ENCODE measurements at places on chromosomes 3 and 15.
A peak's percentile ranks its signal among the peaks of the same experiment; 100 is the strongest.

GRCh38 chr15:41331833-41332193 is 578 bp downstream of the OIP5 start:
- DNase-seq = no peak

DNA sequence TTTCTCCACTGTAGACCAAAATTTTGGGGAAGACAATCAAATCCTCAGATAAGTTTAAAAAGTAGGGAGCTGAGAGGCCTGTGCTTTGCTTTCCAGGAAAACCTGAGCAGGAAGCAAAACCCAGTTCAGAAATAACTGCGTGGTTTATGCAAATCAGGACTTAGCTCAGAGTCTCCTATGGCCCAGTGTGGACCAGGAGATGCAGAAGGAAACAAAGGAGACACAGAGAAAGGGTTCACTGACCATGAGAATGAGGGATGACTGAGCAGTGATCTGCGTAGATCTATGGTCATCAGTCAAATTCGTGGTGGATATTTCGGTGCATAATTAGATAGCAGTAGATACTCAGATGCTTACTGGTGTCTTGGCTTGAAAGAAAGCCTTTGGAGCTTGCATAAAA is 196.6 kb downstream of the TPRG1 start:
- DNase-seq = no peak

DNA sequence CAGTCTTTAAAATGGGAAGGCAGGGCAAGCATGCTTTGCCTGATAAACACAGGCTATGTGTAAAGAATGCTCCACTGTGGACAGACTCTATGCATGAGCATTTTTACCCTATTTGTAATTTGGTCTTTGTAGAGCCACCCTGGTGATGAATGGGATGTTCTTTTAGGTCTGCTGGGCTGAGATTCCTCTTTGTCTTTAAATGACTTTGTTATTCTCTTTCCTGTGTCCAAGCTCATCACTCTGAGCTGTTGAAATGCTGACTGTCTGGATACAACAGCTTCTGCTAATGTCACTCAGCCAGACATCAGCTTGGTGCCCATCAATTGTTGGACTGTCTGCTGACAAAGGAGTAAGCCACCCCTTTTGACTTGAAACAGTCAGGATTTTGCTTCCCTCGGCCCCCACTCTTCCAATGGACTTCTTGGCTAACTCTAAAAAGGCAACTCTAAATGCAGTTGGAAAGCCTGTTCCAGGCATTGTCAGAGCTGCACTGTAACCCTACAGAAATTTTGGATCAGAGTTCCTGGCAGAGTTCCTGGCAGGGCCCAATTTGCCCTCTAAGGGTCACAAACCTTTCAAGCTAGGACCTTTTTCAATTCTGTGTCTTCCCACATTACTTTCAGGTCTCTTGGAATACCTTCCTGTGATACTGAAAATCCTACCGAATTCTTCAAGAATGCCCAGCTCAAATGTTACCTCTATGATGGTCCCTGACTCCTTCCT is 40.5 kb upstream of the EIF1B start:
- no peak for DNase-seq

- DNase-seq = no peak
These were observed 40.3 kb upstream of the TBC1D5 start for GRCh38 chr3:17782751-17783150.

DNA sequence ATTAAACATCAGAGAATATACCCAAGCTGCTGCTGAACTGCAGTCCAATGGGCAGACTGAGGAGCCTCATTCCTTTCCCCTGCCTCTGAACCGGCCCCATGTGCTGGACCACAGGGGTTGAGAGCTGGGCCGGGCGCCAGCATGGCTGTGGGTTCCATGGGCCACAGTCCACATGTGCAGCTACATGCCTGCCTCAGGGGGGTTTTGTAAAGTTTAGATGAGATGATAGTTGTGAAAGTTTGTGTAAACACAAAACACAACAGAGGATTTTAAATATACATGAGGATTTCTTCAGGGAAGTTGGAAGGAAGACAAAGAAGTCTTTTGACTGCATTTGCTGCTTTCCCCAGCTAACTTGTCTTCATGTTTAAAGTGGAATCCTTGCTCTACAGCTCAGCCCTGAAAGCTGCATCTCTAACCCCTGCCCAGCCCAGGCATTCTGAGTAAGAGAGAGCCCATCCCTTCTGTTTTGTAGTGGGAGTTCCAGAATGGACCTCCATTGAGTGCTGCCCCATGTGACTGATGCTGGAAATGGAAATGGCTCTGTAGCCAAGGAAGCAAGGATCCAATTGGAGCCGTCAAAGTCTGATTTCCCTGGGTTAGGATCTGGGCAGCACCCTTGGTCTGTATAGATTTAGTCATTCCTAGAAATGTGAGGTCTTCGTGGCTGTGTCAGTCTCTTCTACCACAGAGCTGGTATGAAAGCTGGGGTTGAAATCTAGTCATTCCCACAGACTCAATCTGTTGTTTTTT is 17.5 kb downstream of the SLC12A8 start:
- no peak for DNase-seq

DNA sequence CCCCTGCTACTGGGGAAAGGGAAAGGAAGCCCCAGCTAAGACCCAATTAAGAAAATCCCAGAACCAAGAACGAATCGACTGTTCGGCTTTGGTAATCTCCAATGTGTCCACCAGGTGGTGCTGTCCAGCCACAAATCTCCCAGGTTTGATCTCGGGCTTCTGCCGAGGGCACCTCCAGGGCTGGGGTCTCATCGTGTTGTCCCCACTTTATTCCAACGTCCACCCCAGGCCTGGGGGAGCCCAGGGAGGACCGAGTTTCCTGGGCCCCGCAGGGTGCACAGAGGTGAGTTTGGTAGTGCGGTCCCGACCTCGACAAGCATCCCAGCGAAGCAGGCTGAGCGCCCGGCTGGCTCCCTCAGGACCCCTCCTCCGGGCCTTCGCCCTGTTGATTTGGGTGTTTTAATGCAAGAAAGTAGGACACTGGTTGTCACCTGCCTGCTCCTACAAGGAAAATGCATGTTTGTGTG is 185.1 kb downstream of the GOLGA6L6 start:
- DNase-seq = peak; percentile 86

DNA sequence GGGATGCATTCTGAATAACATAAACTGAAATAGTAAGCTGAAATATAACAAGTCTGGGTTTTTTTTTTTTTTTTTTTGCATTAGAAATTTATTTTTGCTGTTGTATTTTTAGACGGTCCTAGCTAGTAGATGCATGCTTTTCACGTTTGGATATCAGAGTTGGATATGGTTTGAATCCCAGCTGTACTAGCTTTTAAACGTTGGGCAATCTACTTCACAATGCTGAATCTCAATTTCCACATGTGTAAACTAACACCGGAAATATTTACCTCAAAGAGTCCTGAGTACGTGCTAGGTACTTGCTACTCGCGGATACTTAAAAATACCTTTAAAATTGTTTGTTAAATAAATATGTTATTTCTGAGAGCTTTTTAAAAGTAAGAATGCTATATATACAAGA is 139.8 kb downstream of the BBX start:
- DNase-seq = no peak

GRCh38 chr15:91593067-91593466 is 260.4 kb upstream of the SLCO3A1 start:
- no peak for DNase-seq

DNA sequence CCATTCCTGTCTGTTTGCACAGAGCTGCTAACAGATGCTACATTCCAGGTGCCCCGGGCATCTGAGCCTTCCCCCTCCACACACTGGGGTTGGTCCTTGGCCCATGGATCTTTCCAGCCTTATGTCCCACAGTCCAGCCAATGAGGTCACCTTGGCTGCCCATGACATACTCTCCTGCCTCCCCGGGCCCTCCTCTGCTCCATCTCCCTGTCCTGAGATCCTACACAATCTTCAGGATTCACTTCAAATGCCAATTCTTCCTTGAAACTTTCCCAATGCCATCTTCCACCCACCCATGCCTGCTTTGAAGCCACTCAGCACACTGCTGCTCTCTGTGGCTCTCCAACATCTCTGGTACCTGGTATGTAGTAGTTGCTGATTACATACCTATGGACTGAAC is 4.3 kb downstream of the CHRNA3 start:
- no peak for DNase-seq

DNA sequence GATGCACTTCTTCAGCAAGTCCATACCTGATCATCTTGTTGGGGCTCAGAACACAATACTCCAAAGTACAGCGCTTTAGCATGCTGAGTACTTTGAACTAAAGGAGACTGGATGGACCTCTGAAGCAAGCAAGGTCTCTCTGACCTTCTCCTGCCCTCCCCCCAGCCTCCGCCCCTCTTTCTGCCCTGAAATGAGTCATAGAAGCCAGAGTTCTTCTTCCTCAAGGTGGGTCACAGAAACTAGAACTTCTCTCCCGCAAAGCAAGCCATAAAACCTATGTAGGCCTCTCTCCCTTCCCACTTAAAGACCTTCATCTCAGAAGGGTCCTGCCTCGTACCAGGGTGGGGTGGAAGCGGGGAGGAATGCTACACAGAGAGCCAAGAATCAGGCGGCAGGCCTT is 230.5 kb upstream of the PROK2 start:
- DNase-seq = no peak

- no peak for DNase-seq
These were observed 59.1 kb downstream of the ST6GAL1 start for GRCh38 chr3:186989429-186989828.

- no peak for DNase-seq
These were observed 321.0 kb upstream of the TGFBR2 start for GRCh38 chr3:30285188-30286006.

GRCh38 chr3:196624907-196625306 is 14.6 kb upstream of the NRROS start:
- DNase-seq = no peak

DNA sequence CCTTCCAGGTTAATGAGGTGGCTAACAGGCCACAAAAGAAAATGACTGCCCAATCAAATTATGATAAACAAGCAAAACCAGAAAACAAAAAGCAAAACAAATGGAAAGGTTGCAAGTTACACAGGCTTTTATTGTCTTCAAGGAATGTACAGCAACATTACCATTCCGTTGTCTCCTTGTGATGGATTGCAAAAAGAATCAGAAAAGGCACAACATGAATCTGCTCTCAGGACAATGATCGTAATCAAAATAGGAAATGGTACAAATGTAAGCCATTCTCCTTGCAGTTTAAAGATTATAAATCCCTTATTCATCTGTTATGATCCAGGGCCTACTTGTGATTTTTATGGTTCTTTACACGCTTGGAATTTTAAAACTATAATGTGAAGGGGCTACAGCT is 125.8 kb downstream of the ECT2 start:
- DNase-seq = no peak

GRCh38 chr15:63869371-63870042 is 35.8 kb upstream of the HERC1 start:
- DNase-seq = no peak
